ENCODE measurements at places on chromosomes 6 and 20.

- DNase-seq, result no peak
These were observed 8.5 kb downstream of the AP5S1 start for GRCh38 chr20:3828798-3829197.

- DNase-seq, result peak; percentile 74
These were observed 28.0 kb upstream of the ZNF217 start for GRCh38 chr20:53621482-53622246.

DNA sequence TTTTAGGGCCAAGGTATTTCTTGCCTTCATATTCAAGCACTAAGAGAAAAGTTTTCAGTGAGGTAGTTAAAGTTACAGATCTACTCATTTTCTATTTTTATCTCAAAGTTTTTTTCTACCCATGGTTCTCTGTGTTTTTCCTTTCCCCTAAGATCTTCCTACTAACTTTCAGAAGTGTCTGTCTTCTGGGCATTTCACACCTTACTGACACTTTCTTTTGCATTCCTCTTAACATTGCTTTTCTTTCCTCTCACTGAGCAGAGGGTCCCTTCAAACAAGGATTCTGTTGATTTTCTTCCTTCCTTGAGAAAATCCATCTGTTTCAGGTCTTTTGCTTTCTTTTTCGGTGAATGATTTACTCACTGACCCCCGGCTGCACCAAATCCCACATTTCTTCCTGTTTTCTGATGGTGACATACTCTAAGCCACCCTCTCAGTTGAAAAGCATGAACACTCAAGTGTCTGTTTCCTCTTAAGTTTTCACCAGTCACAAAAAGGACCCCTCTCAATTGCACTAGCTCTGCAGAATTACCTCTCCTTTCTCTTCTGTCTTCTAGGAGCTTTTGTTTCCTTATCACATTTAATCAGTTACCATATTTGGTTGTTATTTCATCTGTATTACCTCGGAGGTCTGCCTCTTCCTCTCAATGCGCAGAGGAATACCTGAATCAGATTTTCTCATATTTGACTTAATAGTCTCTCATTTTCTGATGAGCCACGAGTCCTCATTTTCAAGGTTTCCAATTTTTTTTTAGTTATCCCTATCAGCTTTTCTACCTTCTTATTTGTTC lies 73.5 kb upstream of the RNF217 start:
- no peak for DNase-seq

DNA sequence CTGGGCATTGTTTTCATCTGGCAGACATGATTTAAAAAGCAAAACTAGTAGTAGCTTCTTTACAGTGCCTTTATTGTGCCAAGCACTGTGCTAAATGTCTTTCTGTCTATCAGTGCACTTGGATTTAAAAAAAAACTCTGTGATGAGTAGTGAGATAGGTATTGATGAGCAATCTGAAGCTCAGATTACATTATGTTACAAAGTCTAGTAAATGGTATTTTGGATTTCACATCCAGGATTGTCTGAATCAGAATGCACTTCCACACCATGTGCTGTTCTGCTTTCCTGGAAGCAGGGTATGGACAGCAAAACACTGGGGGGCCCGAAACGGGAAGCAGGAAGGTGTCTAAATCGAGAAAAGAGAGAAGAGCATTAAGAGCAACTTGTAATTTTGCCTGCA lies 103.4 kb upstream of the CCN2 start:
- DNase-seq, result no peak

- no peak for DNase-seq
These were observed 100.9 kb downstream of the ZDHHC14 start for GRCh38 chr6:157481865-157482249.

GRCh38 chr6:170151321-170151771 lies 139.5 kb downstream of the DLL1 start:
- DNase-seq, result no peak

- DNase-seq, result peak; percentile 64
These were observed 774 bp upstream of the SFT2D1 start for GRCh38 chr6:166343150-166343487.

- DNase-seq, result no peak
These were observed 989.7 kb downstream of the EYS start for GRCh38 chr6:64717281-64717680.

DNA sequence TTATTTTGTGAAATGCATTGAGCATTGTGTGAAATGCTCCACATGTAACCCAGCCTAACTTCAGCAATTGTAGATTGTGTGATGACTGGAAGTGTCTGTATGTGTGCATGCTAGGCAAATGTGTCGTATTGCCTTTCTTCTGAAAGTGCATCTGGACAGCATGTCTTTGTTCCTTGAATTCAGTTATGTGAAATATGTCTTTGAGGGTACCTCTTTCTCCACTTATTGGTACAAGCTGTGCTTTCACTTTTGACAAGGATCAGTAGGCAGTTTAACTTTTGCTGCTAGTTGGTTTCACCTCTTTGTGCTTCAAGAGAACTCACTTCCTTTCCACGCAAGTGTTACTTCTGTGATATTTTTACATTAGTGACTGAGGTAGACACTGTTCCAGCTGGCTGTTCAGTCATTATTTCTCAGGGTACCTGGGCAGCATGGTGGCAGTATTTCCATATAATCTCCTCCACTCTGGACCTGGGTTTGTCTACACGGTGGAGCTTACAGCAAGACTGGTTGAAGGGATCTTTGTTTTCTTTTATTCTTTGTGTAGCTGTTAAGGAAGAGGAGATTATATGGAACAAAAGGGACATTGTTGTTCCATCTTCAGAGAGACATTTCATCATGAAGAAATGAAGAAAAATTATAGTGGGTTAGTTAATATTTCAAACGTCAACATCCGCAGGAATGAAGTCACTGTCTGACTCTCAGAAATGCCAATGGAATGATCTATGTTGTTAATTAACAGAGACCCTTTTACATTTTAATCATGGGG lies 175.4 kb downstream of the UTRN start:
- no peak for DNase-seq

GRCh38 chr20:43534016-43534415 lies 24.8 kb upstream of the SGK2 start:
- DNase-seq, result no peak

- DNase-seq, result no peak
These were observed 50.8 kb upstream of the ADGRF5 start for GRCh38 chr6:46972531-46972930.

GRCh38 chr6:148599967-148600426 lies 146.8 kb upstream of the UST start:
- no peak for DNase-seq

DNA sequence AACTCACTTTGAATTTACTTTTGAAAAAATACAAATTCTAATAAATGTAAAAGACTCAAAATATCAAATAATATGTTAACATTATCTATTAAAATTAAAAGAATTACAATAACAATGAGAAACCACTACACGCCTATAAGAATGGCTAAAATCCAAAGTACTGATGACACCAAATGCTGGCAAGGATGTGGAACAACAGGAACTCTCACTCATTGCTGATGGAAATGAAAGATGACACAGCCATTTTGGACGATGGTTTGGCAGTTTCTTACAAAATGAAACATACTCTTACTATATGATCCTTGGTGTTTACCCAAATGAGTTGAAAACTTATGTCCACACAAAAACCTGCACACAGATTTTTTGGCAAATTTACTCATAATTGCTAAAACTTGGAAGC lies 15.6 kb upstream of the STX11 start:
- DNase-seq, result no peak

DNA sequence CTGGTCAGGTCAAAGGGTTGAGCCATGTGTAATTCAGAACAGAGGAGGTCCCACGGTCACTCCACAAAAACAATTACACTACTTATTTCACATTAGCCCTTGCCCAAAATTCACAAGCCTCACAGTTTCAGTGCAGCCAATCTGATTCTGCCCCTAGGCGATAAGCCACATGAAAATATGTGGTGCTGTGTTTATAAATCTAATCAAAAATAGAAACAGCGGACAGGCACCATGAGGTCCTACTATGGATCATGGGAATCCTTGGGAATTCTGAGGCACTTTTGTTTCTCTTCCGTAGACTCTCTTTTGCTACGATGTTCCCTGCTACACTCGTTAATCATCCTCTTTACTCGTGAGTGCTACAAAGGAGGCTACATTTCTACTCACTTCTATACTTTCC lies 476.1 kb downstream of the TFAP2A start:
- no peak for DNase-seq

GRCh38 chr6:54428431-54428830 lies 120.2 kb downstream of the TINAG start:
- DNase-seq, result no peak

GRCh38 chr6:31711233-31711632 lies 3.9 kb upstream of the LY6G6D start:
- DNase-seq, result peak; percentile 10

- no peak for DNase-seq
These were observed 1.2 kb downstream of the ELOVL2 start for GRCh38 chr6:11042750-11043377.

- no peak for DNase-seq
These were observed 118.3 kb downstream of the RALGAPA2 start for GRCh38 chr20:20594171-20594530.

DNA sequence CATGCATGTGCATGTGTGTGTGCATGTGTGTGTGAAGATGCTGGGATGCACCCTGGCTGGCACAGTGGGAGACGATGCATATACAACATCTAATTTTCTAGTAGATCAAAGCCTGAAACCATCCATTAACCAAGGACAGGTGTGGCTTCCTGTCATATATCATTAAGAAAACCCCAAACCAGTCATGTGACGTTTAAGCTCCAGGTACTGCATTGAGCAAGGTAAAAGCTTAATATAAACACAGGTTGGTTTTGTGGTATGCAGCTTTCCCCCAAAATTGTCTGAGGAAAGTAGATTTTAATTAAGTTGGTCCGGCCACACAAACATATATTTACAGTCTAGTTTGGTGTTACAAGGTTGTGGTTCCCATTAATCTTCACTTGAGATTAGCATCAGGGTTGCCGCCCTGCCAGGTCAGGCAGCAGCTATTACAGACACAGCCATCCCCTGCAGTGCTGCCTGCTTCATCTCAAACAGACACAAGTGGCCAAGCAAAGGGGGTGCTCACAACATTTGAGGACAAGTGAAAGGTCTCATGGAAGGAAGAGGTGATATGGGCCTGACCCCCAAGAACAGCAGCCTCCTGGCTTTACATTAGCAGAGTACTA lies 48.6 kb upstream of the NAA20 start:
- DNase-seq, result no peak

- DNase-seq, result no peak
These were observed 21.8 kb downstream of the HLA-E start for GRCh38 chr6:30511169-30511546.

- no peak for DNase-seq
These were observed 517.0 kb upstream of the NRSN1 start for GRCh38 chr6:23608931-23609435.

DNA sequence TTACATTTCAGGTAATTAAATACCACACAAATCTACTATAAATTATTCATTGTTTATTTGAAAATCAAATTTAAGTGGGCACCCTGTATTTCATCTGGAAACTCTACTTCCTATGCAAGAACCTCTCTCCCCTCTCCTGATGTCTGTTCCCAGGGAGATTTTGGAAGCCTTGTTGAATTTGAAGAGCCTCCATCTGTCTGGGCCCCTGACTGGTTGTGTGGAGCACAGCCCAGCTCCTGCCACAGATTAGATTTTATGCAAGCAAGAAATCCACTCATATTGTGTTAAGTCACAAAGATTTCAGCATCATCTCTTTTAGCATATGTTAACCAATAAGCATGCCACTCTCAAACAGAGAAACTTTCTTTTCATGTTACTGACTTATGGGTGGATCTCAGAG lies 451.2 kb downstream of the TFAP2B start:
- DNase-seq, result no peak

GRCh38 chr6:18632670-18633410 lies 245.7 kb downstream of the RNF144B start:
- no peak for DNase-seq

DNA sequence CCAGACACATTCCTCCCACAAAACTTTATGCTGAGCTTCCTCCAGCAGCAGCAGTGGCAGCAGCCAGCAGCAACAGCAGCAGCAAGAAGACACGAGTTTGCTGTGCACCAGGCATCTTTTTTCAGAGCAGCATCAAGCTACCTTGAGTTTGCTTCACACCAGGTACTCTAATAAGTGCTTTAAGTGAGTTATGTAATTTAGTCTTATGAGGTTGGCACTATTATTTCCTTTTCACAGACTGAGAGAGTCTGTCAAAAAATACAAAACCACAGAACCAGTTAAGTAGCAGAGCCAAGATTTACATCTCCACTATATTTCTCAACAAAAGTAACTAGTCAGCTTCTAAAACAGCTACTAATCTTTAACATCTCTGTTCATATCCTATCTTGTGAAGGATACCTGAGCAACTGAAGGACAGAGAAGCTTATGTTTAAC lies 23.7 kb downstream of the RANBP9 start:
- DNase-seq, result peak; percentile 22

DNA sequence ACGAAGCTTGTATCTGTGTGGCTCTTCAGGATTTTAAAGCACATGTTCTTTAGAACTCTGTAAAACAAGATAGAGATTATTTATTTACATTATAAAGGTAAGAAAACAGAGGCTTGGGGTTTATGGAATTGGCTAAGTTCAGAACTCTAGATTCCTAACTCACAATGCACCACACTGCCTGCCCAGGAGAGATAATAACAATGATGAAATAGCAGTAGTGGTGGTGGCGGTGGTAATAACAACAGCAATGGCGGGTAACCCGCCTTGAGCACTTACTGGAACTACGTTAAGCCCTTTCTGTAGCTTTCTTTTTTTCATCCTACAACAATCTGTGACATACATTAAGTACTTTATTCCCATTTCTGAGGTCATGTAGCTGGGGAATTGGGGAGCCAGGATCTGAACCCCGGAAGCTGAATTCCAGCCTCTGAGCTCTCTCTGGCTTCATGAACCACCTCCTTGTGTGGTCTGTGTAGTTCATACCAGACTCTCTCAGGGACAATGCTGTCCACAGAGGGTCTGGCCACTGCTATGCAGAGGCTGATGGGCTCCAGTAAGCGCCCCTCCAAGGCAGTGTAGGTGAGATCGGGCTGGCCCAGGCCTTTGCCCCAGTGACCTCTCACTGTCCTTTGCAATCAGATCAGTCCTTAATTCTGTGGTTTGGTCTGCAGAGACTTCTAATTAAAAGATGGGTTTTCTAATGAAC lies 260.9 kb downstream of the SLC24A3 start:
- no peak for DNase-seq

GRCh38 chr6:26118999-26119398 lies 31.8 kb downstream of the HFE start:
- no peak for DNase-seq

- no peak for DNase-seq
These were observed 256.2 kb downstream of the CLIC5 start for GRCh38 chr6:45759472-45759810.

DNA sequence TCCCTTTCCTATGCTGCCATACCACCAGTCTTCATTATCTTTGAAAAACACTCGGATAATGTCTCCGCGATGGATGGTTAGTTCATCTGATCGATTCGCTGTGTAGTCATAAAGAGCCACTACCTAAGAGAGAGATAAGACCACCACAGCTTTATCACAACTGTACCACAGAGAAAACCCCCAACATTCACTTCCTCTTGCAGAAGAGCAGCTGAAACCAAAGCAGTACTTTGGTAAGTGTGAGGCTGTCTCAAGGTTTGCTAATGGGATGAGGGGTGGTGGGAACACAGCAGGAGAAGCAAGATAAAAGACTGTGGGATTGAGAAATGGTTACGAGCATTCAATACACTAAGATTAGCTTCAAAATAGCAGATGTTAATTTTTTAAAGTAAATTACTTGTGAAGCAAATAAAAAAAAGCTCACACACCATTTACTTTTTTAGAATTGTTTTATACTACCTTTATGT lies 142.1 kb downstream of the MYB start:
- peak; percentile 100 for DNase-seq

All from GF-D8 (cell line).